ENCODE measurements at places on chromosomes 3 and 15. TPM values are rescaled to one million over a fixed set of nuclear protein-coding genes. Genes with fewer than 3 reads are reported as not detected.

DNA sequence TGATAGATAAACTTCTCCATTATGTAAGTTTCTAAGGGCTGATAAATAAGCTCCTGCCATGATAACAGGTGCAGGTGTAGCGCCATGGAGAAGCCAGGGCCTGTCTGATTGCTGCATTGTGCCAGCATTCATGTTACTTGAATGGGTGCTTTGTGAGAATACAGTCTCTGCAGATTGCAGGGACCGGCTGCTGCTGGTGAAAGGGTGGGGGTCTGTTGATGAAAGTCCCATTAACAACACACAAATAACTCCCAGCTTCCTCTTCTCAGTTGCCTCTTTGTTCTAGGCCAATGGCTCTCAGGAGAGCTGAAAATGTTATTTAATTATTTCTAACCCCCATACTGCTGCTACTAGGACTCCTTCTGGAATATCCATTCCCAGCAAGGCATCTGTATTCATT, 77.2 kb downstream of the RTP4 start:
- no peak overlapping the region for H3K4me3 ChIP-seq
- H3K27ac ChIP-seq = no peak overlapping the region
- no peak for DNase-seq
- no peaks in the 10 kb centered on the region for H3K36me3 ChIP-seq

DNA sequence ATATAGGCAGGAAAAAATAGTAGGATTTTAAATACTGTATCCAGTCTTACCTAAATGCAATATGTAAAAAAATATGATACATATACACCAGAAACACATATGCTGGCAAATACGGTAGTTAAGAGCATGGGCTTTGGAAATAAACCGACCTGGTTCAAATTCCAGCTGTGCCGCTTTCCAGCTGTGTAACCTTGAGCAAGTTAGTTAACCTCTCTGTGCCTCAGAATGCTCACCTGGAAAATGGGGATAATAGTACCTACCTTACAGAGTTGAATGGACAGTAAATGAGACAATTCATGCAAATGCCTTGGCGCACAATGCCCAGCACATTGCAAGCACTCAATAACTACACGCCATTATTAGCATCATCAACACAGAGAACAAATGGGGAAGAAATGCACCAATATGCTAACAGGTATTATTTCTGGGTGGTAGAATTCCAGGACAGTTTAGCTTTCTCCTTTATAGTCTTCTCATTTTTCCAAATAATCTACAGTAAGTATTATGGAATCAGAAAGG, 50.6 kb downstream of the SUMF1 start:
- H3K36me3 ChIP-seq = peaks cover 46% of the 10 kb centered on the region
- peak overlapping the region; percentile 69 for H3K27ac ChIP-seq
- H3K27me3 ChIP-seq = no peaks in the 10 kb centered on the region

DNA sequence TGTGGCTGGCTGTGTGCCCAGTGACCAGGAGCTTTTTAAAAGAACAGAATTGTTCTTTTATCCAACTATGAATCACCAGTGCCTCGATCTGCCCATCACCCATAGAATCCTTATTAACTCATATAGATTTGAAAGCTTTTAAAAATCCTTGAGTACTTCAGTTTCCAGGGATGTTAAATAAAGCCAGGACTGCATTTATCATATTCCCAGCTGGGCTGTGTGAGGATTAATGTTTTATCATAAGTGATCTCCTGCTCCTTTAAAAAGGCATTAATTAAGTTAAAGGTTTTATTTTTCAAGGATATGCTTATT, 234.0 kb downstream of the MYRIP start:
- no peak overlapping the region for H3K27ac ChIP-seq
- H3K36me3 ChIP-seq = no peaks in the 10 kb centered on the region
- no peaks in the 10 kb centered on the region for H3K4me1 ChIP-seq
- no peak for DNase-seq
- no peak overlapping the region for H3K4me3 ChIP-seq

DNA sequence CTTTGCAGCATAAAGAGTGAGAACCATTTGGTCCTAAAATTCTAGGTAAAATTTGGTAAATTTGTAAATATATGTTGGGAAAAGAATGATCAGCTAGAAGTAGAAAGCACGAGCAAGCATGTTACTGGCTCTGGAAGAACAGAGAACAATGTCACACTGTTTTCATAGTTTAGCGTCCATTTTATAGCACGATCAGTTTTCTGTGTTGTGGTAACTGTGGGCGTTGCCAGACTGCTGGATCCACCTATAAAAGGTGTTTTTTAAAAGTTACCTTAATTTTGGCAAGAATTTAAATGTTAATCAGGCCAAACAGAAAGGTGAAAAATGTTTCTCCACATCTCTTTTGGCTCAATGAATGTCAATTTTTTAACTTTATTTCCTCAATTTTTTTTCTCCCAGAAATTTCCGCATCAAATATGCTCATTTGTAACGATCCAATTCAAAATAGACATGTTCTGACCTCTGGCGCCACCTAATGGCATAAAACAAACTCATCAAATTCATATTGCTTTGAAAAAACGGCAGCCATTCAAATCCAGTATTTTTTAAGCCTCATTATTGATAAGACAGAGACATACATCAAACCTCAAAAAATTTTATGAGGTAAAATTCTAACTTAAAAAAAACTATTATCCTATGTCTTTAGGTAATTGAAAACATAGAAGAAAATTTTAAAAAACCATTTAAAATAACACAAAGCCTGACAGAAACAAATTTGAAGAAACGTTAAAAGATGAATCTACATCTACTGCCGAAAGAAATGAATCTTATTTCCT, 5.5 kb upstream of the GP5 start:
- H3K27ac ChIP-seq = no peak overlapping the region
- H3K36me3 ChIP-seq = peaks cover 41% of the 10 kb centered on the region
- no peak overlapping the region for H3K4me3 ChIP-seq
- no peak for DNase-seq
- H3K27me3 ChIP-seq = peaks cover 6% of the 10 kb centered on the region
- H3K4me1 ChIP-seq = no peaks in the 10 kb centered on the region

- no peaks in the 10 kb centered on the region for H3K36me3 ChIP-seq
- no peak overlapping the region for H3K4me3 ChIP-seq
- no peaks in the 10 kb centered on the region for H3K27me3 ChIP-seq
- peaks cover 18% of the 10 kb centered on the region for H3K4me1 ChIP-seq
- H3K27ac ChIP-seq = no peak overlapping the region
Observed at GRCh38 chr3:25038271-25038670, 389.8 kb upstream of the RARB start.

GRCh38 chr3:195803289-195803908, 8.3 kb downstream of the MUC4 start:
- no peaks in the 10 kb centered on the region for H3K27me3 ChIP-seq
- no peak overlapping the region for H3K4me3 ChIP-seq
- no peak for DNase-seq
- no peak overlapping the region for H3K27ac ChIP-seq
- no peaks in the 10 kb centered on the region for H3K36me3 ChIP-seq

GRCh38 chr3:9887480-9887879, 2.9 kb upstream of the JAGN1 start:
- H3K36me3 ChIP-seq = peaks cover 2% of the 10 kb centered on the region
- H3K4me3 ChIP-seq = no peak overlapping the region
- H3K4me1 ChIP-seq = peaks cover 17% of the 10 kb centered on the region
- H3K27me3 ChIP-seq = no peaks in the 10 kb centered on the region

- H3K4me3 ChIP-seq = no peak overlapping the region
- no peaks in the 10 kb centered on the region for H3K4me1 ChIP-seq
- DNase-seq = no peak
- no peaks in the 10 kb centered on the region for H3K36me3 ChIP-seq
- H3K27ac ChIP-seq = no peak overlapping the region
- no peaks in the 10 kb centered on the region for H3K27me3 ChIP-seq
Observed at GRCh38 chr3:76646921-76647562, 392.9 kb upstream of the ROBO2 start.

- no peak for DNase-seq
- H3K36me3 ChIP-seq = no peaks in the 10 kb centered on the region
- H3K27me3 ChIP-seq = no peaks in the 10 kb centered on the region
- no peak overlapping the region for H3K4me3 ChIP-seq
- H3K27ac ChIP-seq = peak overlapping the region; percentile 17
Observed at GRCh38 chr3:58200121-58200709, 10.6 kb downstream of the DNASE1L3 start.

GRCh38 chr3:188734395-188734794, 437.4 kb upstream of the TPRG1 start:
- no peak overlapping the region for H3K27ac ChIP-seq
- no peaks in the 10 kb centered on the region for H3K36me3 ChIP-seq
- peaks cover 8% of the 10 kb centered on the region for H3K4me1 ChIP-seq
- no peak overlapping the region for H3K4me3 ChIP-seq
- no peaks in the 10 kb centered on the region for H3K27me3 ChIP-seq

GRCh38 chr3:166688665-166689064, 691.4 kb downstream of the ZBBX start:
- H3K36me3 ChIP-seq = no peaks in the 10 kb centered on the region
- no peaks in the 10 kb centered on the region for H3K4me1 ChIP-seq
- H3K4me3 ChIP-seq = no peak overlapping the region
- no peak overlapping the region for H3K27ac ChIP-seq
- H3K27me3 ChIP-seq = no peaks in the 10 kb centered on the region

DNA sequence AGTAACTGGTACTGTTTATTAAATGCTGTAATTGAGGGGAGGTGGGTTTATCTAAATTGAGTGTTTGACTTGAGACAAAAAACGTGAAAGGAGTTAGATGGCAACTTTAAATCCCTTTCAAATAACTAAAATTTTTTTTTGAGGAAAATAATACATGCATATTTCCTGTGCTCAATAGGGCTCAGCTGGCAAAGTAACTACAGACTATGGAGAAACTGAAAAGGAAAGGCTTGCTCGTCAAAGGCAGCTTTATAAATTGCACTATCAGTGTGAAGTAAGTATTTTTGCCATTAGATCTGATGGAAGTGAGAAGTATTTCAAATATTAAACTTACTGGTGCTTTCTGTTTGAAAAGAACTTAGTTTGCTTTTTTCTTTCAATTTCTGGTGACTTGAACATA, 72.2 kb downstream of the DZIP3 start:
- no peaks in the 10 kb centered on the region for H3K4me1 ChIP-seq
- H3K4me3 ChIP-seq = no peak overlapping the region
- H3K36me3 ChIP-seq = no peaks in the 10 kb centered on the region
- H3K27me3 ChIP-seq = no peaks in the 10 kb centered on the region
- no peak overlapping the region for H3K27ac ChIP-seq

DNA sequence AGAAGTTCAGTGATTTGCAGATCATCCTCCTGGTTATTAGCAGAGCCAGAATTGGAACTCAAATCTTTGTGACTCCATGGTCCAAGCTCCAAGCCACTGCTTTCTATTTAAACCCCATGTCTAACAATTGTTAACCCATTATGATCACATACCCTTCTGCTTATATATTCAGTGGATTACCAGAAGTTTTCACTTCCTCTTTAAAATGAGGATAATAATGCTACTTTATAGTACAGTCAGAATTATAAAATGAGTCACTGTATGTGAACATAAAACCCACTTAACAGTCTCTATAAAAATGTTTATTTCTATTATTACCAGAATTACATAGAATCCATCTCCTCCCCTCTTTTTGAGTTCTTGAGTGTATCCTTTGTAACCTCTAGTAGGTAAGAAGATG, 550.7 kb upstream of the DPPA4 start:
- H3K27ac ChIP-seq = no peak overlapping the region
- no peaks in the 10 kb centered on the region for H3K27me3 ChIP-seq
- no peaks in the 10 kb centered on the region for H3K4me1 ChIP-seq
- H3K4me3 ChIP-seq = no peak overlapping the region

DNA sequence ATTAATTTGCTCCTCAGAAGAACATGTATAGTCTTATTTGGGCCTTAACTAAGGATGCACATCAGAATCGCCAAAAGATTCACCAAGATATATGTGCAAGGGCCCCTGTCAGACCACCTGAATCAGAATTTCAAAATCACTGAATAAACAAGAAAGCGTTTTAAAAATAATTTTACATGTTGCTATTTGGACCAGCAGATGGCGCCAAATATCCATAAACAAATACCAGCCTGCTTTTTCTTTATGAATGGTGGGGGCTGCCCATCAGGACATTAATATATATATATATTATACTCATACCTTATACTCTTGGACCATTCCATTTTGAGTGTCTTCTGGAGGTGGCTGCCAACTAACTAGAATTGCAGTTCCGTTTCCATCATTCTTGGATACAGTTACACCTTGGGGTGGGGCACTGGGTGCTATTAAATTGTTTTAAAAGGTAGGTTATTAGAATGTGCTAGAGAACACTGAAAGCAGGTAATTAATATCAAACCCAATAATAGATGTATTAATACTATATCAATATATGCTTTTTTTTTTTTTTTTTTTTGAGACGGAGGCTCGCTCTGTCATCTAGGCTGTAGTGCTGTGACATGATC, 1108.3 kb downstream of the ROBO1 start:
- H3K27me3 ChIP-seq = no peaks in the 10 kb centered on the region
- DNase-seq = peak; percentile 28
- no peak overlapping the region for H3K27ac ChIP-seq
- no peaks in the 10 kb centered on the region for H3K36me3 ChIP-seq
- no peak overlapping the region for H3K4me3 ChIP-seq

GRCh38 chr3:51704511-51704950, 2.3 kb upstream of the GRM2 start:
- H3K4me3 ChIP-seq = no peak overlapping the region
- peaks cover 12% of the 10 kb centered on the region for H3K4me1 ChIP-seq

The TMC3 gene
- not detected for total RNA-seq

The SEMA3G gene
- 17.2 TPM for total RNA-seq

The QTRT2 gene
- total RNA-seq = 5.1 TPM

The PLAAT1 gene
- total RNA-seq = 11.3 TPM
